Fibroblast of lung (primary cell): ENCODE measurements at places on chromosomes 7 and 10.

- no peak for DNase-seq
Measured at GRCh38 chr7:39324139-39324760, 242.0 kb upstream of the YAE1 start.

- DNase-seq: no peak
Measured at GRCh38 chr10:68151453-68151852, 42.2 kb downstream of the MYPN start.

DNA sequence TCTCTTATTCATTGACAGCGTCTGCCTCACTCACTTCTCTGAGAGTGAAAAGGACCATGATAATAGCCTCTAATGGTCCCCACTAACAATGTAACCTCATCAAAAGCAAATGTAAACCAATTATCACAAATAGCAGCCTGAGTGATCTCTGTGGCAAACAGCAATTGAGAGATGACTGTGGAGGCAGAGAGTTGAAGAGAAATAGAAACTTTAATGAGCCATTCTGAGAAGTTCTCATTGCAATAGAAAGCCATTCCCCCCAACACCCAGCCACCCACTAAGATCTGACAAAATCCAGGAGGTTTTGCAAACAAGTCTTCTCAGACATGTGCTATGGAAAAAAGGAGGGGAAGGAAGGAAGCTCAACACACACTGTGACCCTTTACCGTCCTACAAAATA is 44.2 kb upstream of the RNF148 start:
- DNase-seq: no peak

DNA sequence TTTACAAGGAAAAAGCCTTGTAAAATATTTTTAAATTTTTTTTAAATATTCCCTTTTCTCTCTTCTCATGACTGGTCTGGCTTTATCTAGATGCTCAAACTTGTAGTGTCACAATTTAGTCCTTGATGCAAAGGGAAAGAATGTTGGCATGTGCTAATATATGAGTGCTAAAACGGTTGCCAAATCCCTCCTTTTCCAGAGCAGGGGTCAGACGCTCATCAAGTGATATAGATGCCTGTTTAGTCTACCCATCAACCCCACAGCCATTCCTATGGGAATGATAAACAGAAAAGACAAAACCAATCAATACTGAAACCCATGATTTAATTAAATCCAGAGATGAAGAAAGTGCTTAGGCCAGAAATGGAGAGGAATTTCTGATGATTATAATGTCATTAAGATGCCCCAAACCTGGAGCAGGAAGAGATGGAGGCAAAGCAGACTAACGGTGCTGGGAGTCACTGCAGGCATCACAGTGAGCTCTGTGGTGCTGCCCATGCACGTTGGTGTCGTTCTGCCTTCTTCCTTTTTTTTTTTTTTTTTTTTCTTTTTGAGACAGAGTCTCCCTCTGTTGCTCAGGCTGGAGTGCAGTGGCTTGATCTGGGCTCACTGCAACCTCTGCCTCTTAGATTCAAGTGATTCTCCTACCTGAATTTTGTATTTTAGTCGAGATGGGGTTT is 210.1 kb upstream of the STK17A start:
- DNase-seq: peak; percentile 18

- no peak for DNase-seq
Measured at GRCh38 chr10:78736926-78737630, 331.7 kb upstream of the ZMIZ1 start.

GRCh38 chr7:50367100-50367499 is 62.6 kb downstream of the IKZF1 start:
- no peak for DNase-seq
